ENCODE measurements at places on chromosomes 2 and 18.

DNA sequence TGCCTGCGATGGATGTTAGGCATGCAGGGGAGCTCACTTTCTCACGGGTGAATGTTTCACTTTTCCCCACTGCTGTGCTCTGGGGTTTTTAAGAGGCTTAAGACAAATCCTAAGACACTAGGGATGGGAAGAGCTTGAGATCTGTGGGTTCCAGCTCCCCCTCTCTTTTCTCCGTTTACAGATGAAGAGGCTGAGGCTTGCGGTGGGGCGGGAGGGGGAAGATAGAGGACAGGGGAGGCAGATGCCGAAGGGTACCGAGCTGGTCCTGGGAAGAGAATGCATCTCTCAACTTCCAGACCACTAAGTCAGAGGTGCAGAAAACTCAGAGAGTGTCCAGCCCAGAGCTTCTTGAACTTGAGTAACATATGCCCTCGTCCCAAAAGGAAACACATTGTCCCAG is 8.2 kb upstream of the ATOH8 start:
- DNase-seq: no peak

DNA sequence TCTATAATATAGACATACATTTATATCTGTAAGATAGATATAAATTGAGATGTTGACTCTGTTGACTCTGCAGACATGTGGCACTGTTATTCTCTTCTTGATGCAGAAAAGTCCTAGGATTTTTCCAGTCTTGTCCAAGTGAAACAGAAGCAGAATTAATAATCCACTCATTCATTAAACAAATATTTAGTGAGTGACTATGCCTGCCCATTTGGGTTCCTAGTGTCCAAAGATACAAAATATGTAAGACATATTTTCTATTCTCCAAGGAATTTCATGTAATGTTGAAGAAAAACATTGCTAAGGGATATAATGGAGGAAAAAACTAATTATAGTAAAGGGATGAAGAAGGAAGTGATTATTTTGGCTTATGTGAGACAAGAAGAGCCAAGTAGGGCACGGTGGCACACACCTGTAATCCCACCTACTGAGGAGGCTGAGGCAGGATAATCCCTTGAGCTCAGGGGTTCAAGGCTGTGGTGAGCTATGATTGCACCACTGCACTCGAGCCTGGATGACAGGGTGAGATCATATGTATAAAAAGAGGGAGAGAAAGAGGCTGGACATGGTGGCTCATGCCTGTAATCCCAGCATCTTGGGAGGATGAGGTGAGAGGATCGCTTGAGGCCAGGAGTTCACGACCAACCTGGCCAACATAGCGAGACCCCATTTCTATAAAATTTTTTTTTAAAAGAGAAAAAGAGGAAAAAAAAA is 19.9 kb upstream of the PLEKHH2 start:
- DNase-seq: no peak

DNA sequence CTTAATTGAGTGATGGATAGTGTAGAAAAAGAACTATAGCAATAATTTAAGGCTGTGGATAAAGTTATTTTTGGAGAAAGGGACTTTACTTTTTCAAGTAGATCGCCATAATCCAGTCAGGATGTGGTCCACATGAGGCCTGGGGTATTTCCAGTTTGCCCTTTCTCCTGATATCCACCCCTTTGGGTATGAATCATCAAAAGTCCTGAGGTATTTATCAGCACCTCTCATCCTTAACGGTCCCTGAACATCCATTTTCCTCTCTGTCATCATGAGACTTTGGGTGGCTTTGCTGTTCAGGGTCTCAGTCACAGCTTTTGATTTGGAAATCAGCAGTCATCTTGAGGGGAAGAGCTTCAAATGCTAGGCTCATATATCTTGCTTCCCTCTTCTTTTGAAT is 39.3 kb upstream of the ELAC1 start:
- DNase-seq: no peak

GRCh38 chr18:34627137-34627920 is 82.8 kb upstream of the DTNA start:
- no peak for DNase-seq

GRCh38 chr2:12127638-12128037 is 381.2 kb downstream of the LPIN1 start:
- no peak for DNase-seq

- DNase-seq: no peak
Observed at GRCh38 chr2:188786368-188786841, 187.8 kb upstream of the COL3A1 start.

DNA sequence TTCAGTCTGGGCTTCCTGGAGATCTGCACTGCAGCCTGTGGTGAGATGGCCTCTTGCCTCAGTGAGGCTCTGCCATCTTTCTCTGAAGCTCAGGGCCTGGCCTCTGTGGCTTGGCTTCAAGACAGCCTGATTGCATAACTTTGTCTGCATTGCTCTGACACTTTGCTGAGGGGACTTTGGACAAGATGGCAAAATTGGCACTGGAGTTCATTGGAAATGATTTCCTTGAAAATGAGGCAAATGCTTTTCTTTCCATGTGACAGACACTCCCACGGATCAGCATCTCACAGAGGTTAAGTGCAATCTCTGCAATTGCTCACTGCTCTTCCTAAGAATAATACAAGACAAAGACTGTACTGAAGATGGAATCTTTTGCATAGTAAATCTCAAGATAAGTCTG is 166.8 kb downstream of the KCNS3 start:
- DNase-seq: no peak

- DNase-seq: peak; percentile 39
Observed at GRCh38 chr18:70494524-70494923, 205.7 kb downstream of the SOCS6 start.

GRCh38 chr18:49169037-49169521 is 218.3 kb upstream of the SMAD7 start:
- peak; percentile 81 for DNase-seq

DNA sequence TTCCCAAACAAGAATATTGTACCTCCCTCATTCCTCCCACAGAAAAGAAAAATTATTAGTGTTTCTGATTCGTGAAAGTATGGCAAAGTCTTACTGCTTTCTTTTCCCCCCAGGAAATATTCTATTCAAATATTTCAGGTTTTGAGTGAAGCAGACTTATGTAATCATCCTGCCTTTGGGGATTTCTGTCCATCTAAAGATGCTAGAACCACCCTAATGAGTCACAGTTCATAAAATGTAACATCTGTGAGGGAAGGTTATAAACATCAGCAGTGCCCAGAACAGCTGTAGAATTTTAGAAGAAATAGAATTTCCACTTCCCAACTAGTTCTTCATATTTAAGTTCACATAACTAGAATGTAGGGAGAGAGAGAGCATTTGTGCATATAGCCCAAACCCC is 39.0 kb downstream of the EEF1B2 start:
- no peak for DNase-seq

Data from NCI-H146 (cell line).